T-helper 9 cell (primary cell): ENCODE measurements at places on chromosomes 2 and 18.

DNA sequence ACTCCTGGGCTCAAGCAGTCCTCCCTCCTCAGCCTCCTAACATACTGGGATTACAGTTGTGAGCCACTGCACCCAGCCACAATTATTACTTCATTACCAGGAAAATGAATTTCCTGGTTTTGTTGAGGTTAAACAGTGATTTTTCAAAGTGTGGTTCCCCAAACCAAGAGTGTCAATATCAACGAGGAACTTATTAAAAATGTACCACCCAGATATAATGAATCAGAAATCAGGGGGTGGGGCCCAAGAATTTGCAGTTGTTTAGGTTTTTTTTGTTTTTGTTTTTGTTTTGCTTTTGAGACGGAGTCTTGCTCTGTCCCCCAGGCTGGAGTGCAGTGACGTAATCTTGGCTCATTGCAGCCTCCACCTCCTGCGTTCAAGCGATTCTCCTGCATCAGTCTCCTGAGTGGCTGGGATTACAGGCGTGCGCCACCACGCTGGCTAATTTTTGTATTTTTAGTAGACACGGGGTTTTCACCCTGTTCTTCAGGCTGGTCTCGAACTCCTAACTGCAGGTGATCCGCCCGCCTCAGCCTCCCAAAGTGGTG is 94.1 kb downstream of the WDSUB1 start:
- no peak for DNase-seq

DNA sequence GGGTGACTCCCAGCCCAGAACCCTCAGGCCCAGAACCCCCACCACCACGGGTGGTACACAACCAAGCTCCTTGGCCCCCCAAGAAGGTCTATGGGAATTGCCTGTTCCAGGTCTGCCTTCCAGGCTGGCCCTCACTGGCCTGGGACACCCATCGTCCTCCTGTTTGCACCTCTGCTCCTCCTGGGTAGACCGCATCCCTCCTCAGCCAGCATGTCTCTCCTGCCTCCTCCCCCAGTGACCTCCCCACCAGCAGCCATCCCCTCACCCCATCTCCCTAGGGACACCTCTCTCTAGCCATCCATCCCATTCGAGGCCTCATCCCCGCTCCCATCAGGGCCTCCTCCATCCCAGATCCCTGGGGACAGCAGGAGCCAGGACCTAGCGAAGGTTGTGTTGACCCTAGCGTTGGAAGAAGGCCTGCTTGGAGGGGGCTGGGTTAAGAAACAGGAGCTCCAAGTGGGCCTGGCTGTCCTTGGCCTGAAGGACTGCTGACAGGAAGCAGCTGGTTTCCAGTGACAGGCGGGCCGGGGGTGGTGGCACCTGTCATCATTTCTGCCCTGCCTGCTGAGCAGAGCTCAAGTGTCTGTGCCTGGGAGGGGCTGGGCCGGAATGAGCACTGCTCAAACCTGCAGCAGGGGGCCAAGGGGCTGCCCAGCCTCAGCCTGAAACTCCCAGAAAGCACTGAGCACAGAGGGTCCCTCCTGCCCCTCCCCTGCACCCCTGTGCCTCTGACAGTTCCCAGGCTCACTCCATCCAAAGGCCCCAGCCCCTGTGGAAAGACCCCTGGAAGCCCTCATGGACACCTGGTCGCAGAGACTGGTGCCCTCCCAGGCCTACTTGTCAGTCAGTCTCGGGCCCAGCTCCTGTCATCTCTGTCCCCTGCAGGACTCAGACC is 96.0 kb upstream of the OTOS start:
- DNase-seq: no peak

- no peak for DNase-seq
Observed at GRCh38 chr2:205367331-205367935, 314.9 kb upstream of the NRP2 start.

DNA sequence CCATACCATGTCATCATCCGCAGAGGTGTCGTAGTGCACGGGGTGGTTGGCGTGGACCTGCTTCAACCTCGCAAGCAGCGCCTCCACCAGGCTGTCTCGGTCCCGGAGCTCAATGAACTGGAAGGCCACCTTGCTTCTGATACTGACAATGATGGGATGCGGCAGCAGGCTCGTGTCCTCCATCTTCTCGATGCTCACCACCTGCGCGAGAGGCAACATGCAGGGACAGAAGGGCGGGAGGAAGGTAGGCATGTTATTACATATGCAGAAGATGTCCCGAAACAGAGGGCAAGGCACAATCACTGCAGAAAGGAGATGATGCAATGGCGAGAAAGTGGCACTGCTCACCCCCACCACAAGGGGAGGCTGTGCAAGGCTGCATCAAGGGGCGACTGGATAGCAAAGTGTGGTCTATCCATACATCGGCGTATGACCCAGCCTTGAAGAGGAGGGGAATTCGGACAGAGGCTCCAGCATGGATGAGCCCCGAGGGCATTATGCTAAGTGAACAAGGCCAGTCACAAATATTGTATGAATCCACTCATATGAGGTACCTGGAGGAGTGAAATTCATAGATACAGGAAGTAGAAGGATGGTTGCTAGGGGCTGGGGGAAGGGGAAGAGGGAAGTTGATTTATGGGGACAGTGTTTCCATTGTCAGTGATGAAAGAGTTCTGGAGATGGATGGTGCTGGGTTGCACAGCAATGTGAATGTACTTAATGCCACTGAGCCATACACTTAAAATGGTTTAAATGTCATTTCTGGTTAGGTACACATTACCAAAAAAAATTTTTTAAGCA is 36.6 kb downstream of the RPL31 start:
- no peak for DNase-seq

DNA sequence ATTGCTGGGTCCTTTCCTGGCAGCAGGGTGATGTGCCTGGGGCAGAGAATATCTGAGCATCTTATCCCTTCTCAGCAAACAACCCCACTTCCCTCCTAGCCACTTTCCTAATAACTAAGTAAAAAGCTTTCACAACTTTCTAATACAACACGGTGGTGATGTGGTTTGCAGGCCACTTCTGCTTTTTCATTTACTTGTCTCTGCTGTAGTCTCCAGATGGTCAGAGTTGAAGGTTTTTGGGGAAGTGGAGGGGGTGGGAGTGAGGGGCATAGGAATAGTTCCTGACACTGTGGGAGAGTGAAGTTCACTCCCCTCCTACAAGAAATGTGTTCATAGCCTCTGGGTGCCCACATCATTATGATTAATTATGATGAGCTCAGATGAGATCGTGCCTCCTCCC is 11.6 kb downstream of the OXER1 start:
- no peak for DNase-seq

DNA sequence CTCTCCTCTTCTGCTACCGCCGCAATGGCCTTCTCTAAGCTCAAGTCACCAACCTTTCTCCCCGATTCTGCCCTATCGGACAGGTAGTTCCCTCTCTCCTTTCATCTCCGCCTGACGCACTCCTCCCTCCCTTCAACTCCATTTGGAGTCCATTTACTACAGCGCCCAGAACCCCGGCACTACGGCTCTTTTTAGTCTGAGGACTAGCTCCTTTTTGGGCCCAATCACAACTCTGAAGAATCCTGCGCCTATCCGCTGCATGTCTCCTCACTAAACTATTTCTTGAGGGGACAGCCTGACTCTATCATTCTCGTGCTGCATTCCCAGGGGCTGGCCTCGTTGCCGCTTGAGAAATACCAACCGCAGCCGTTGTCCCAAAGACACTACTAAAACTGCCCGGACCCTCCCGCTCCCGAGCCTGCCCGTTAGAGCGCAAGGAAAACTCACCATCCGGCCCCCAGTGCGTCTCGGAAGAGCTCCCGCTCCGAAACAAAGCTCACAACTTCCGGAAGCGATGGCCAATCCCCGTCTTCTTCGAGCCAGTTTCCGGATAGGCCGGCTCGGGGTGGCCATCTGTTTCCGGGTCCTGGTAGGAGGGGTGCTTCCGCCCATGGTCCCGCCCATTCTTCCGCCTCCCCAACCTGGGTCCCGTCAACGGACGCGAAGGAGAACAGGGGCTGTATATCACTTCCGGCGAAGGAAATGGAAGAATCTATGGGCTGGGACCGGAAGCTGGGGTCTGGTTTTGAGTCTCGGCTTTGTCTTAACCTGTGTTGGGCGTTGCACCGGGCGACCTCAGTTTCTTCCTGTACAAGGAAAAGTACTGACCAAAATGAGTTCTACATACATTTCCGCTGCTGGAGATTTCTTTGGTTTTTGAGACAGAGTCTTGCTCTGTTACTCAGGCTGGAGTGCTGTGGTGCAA is at the start of gene TPRKB:
Gene TPRKB, minus strand, starts transcription at position 491 of the 925 bp plus-strand sequence. CDS start 2,776 bp downstream, outside the sequence.
- peak; percentile 88 for DNase-seq

DNA sequence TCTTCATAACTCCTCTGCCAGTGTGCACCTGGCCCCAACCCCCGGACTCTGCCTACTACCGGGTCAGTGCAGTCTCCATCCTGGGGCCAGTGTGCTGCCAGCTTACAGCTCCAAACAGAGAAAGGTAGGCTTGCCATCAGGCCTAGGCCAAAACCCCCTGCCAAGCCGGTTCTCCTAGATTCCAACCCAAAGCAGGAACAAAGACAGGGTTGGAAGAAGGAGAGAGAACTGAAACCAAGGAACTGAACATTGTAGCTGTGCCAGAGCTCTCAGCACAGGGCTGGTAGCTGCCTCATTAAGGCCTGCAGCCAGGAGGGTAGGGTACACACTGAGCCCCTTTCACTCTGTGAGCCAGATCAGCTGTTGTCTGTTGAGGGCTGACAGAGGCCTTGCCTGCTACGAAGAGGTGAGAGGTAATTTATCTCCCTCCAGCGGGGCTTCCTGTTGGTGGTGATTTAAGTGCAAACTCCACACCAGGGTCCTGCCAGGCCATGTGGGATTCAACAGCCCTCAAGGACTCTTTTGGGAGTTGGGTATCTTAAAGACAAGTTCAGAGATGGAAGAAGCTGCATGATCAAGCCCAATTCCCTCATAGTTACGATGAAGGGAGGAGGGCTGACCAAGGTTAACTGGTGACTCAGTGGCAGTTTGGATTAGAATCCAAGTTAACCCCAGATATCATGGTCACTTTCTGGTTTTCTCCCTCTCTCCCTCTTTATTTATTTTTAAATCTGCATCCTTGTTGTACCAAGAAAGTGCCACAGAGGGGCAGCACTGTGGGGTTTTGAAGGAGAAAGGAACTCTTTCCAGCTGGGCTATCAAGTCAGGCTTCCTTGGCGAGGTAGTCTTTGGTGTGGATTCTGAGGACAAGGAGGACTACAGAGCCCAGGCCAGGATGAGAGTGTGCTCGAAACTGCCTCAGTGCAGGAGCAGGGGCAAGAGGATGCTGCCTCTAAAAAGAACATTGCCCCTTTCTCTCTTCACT is 48.1 kb downstream of the CYRIA start:
- no peak for DNase-seq

DNA sequence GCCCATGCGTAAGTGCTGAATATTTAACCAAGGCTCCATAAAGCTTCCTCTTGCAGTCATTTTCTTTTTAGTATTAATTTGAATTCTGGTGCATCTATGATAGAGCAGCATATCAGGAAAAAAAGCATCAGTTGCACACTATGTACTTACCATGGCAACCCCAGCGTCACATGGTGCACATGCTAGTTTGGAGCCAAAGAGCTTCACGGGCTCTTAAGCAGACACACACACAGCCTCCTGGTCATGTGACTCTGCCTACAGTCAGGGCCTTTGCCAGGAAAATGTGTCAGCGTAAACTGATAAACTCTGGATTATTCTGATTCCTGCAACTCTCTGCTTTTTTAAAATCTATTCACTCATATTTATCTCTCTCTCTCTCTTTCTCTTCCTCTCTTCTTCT is 30.2 kb downstream of the NYAP2 start:
- DNase-seq: no peak

GRCh38 chr18:27653247-27653646 is 468.1 kb upstream of the CHST9 start:
- DNase-seq: no peak

DNA sequence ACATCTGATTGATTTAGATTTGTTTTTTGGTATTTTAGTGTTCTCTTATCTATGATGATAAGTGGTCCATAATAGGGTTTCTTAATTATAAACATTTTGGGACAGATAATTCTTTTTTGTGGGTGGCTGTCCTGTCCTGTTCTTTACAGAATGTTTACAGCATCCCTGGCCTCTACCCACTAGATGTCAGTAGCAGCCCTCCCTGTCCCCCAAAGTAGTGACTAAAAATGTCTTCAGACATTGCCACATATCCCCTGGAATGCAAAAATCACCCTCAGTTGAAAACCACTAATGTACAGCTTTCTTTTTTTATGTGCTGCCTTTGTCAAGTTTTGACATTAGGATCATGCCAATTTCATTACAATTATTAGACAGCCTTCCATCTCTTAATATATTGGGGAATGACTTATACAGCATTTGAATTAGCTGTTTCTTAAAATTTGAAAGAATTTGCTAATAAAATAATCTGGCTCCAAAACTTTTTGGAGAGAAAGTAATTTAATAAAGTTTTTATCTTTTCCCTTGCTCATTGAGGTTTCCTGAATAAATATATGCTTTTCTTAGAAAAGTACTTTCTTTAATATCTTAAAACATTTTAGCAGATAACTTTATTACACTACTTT is 19.5 kb downstream of the WIPF1 start:
- DNase-seq: peak; percentile 31

DNA sequence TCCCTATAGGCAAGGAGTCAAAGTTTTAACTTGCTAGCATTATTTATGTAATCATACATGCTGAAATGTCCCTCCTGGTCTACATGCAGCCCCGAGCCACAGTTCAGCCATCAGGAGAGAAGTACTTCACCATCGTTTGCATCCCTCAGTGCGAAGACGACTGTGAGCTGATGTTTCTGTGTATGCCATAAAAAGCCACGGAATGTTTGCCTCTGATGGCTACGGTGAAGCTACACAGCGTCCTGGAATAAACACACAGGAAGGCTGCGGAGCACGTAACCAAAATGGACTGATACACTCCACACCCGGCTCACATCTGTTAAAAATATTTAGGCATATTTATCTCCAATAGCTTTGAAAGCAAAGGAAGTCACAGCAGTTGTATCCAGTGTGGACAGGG is 4.3 kb upstream of the SALL3 start:
- no peak for DNase-seq

- no peak for DNase-seq
Observed at GRCh38 chr18:39462436-39462835, 1896.8 kb upstream of the CELF4 start.

- no peak for DNase-seq
Observed at GRCh38 chr2:227853765-227854271, 17.6 kb upstream of the DAW1 start.

- no peak for DNase-seq
Observed at GRCh38 chr2:30188292-30188691, 41.5 kb downstream of the YPEL5 start.

- no peak for DNase-seq
Observed at GRCh38 chr2:189799531-189799930, 15.3 kb downstream of the PMS1 start.

DNA sequence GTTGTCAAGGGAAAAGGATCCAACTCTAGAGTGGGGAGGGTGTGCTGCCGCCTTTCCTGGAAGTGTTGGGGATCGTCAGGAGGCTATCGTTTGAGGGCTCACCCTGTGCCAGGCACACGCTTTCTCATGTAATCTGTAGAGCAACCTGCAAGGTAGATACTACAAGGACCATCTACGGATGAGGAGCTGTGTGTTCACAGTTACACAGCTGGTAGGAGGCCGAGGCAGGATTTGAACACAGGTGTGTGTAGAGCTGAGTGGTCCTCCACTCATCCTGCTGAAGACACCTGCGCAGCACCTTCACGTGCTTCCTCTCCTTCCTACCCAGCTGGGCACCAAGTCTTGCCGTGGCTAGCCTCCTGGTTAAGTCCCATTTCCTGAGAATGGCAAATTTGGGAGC is 68.3 kb downstream of the MARCO start:
- DNase-seq: no peak
